ENCODE measurements at places on chromosomes 5 and 9.
A peak's percentile ranks its signal among the peaks of the same experiment; 100 is the strongest.

DNA sequence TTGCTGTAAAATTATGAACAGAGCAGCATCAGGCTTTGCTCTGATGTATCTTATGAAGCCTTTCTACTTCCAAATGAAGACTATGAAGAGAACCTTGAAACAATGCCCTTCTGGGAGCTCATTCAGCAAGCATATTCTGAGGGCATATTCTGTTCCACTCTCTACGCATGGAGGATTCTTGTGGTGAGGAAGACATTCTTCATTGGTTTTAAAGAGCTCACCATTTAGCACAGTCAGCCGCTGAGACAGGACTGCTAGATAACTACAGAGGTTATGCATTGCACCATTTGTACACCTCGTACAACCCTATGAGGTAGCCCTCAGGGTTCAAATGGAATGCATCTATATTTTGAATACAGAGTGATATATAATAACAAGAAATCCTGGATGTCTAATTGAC is 61.0 kb downstream of the INVS start:
- no peak for DNase-seq

GRCh38 chr5:133485468-133485867 is 126.9 kb downstream of the FSTL4 start:
- no peak for DNase-seq

DNA sequence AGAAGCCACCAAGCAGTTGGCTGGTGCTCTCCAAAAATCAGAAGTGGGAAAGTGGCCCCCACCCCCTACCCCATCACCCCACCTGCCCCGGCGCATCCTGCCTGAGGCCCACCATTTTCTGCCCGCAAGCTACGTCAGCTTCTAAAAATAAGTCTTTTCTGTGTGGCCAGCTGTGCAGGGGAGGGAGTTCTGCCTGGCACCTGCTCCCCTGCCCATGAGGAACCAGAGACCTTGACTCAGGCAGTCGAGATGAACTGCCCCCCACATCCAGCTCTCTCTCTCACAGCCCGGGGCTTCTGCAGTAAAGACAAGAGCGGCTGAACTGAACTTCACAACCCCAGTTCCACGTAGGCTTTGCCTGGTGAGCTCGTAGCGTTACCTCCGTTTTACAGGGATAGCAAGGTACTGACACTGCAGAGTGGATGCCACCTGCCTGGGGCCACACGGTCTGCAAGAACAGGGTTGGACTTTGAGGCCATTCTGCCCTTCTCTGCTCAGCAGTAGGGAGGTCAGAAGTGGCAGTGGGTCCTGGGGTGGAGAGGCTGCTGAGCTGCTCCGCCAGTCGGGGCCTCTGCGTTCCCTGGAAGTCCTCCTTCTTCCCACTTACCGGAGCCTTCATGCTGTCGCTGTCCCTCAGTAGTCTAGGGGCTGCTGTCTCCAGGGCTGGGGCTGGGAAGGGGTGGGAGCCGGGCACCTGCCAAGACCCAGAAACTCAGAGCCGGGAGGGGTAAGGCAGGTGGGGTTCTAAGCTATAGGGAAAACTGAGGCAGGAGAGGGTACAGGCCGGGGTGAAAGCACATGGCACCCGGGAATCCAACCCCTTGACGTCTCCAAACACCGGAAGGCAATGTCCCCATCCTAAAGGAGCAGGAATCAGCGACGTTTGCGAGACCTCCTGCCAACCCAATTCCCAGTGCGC is 781 bp downstream of the ST6GALNAC4 start:
- DNase-seq: peak; percentile 43

DNA sequence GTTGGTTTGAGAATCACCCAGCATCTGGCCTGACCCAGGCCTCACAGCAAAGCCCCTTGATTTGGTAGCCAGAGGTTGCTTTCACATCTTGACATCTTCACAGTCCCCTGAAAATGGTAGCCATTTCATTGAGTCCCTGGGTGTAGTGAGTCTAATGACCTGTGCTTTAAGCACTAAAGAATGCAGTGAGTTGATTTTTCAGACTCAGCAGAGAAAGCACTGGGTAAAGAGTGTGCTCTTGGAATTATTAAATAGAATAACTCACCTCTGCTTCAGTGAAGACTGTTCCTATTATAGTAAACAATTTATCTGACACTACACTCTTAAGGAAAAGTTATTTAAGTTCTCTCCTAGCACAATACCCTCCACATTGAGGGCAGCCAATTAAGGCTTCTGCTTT is 56.2 kb downstream of the PTCD2 start:
- no peak for DNase-seq

DNA sequence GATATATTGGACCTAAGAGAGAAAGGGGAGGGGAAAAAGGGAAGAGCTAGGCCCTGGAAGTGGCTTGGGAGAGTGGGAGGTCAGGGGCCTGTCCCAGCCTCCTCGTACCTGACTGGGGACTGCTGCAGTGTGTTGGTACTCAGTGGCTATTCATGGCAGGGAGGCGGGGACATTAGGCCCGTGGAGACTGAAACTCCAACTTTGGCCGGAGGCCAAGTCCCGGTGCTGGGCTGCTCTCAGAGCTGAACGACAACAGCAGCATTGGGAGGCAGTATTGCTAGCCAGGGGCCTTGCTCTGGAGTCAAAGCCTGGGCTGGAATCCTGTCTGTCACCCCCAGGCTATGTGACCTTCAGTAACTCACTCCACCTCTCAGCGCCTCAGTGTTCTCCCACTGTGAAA is 37.8 kb downstream of the NEURL1B start:
- peak; percentile 42 for DNase-seq

- no peak for DNase-seq
These were observed 45.8 kb upstream of the ERBIN start for GRCh38 chr5:65880496-65881072.

- DNase-seq: peak; percentile 18
These were observed 79.6 kb downstream of the TLR4 start for GRCh38 chr9:117783828-117784227.

DNA sequence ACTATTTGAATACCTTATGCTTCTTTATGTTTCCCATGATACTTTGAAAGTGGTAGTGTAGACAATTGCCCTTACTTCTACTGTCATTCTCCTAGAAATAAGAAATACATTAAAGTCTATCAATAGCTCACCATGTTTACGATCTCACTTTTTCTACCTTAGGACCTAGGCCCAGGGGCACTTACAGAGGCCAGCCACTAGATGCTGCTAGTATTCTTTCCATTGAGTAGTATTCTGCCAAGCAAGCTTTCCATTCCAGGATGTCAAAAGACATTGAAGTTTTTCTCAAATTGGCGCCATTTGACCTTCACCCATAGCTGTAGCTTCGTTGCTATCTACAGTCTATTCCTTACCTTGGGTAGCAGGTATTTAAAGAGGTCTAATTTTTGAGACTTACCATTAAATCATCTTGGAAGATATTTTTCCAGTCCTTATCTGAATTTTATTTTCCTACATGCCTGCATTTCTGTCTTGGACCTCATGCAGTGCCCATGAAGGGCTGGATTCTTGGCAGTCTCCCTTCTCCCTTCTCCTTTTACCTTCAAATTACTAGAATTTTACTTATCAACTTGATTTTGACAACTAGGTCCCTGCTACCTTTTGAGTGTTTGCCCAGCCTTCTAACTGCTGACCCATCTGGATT is 246.0 kb upstream of the NUDT12 start:
- DNase-seq: peak; percentile 81

GRCh38 chr5:126335886-126336285 is 87.3 kb upstream of the GRAMD2B start:
- DNase-seq: no peak

DNA sequence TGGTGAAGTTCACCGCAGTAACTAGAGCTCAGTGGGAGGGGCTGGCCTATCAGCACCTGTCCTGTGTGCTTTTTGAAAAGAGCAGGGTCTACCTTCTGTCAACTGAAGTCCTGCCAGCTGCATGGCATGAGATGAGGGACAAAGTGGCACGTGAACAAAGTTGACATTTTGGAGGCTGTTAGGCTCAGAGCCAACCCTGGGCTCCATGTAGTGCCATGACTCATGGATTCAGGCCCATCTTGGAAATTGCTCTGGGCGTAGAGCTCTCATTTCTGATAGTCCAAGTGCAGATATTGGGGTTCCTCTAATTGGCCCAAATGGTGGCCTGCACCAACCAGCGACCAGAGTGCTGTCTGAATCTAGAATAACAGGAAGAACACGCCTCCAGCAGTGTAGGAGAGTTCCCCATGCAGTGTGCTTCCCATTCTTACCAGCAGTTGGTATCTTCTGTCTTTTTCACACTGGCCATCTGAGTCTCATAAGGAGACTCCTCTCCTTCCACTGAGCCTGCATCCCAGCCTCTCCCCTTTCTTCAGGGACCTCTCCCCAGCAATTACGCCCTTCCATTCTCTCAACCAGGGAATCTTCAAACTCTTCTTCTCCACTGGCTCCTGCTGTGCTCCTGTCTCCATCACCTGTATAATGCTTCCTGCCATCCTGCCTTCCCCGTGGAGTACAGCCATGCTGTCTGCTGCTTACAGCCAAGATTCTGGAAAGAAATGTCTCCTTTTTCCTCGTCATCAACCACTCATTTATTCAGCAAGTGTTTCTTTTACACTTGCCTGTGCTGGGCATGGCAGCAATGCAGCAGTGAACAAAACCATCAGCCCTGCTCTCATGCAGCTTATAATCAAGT is 30.4 kb downstream of the IRF1 start:
- no peak for DNase-seq

GRCh38 chr9:126411225-126411947 is 84.8 kb downstream of the MVB12B start:
- no peak for DNase-seq

- peak; percentile 34 for DNase-seq
These were observed 101.6 kb upstream of the SSBP2 start for GRCh38 chr5:81852291-81853029.

DNA sequence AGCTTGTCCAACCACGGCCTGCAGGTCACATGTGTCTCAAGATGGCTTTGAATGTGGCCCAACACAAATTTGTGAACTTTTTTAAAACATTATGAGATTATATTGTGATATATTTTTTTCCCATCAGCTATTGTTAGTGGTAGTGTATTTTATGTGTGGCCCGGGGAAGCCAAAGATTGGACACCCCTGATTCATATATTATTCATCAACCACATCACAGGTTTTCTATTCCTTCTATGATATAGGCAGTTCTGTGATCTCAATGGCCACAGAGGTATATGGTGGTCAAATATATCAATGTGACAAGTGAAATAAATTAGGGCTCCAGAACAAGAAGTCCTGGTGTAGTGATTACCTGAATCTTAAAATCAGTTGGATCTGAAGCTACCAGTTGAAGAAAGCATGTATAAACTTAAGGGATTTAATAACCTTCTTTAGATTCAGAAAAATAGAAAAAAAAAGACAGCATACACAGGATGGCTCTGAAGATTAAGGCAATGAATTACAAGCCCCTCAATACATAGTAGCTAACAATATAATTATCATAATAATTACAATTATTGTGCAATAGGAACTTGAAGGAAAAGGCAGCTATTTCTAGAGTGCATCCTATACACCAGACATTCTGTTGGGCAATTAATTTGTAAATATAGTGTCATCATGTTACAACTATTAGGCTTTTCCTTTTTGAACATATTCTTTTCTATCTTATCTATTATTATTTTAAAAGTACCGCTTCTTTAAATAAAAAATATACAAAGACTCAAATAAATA is 530.4 kb upstream of the PTPRD start:
- DNase-seq: no peak

DNA sequence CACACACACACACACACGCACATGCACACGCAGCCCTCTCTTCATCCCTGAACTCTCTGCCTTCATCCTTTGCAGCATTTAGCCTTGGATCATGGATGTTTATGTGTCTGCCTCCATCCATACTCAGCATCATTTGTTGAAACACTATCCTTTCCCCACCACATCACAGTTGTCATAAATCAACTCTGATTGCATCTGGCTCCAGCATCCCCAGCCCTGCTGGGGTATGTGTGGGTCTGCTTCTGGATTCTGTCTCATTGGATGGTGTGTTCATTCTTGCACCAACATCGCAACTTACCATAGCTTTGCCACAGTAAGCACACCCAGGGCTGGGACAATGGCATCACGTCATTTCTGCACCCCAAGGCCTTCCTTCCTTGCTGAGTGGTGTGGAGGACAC is 175.4 kb downstream of the RGS3 start:
- no peak for DNase-seq

DNA sequence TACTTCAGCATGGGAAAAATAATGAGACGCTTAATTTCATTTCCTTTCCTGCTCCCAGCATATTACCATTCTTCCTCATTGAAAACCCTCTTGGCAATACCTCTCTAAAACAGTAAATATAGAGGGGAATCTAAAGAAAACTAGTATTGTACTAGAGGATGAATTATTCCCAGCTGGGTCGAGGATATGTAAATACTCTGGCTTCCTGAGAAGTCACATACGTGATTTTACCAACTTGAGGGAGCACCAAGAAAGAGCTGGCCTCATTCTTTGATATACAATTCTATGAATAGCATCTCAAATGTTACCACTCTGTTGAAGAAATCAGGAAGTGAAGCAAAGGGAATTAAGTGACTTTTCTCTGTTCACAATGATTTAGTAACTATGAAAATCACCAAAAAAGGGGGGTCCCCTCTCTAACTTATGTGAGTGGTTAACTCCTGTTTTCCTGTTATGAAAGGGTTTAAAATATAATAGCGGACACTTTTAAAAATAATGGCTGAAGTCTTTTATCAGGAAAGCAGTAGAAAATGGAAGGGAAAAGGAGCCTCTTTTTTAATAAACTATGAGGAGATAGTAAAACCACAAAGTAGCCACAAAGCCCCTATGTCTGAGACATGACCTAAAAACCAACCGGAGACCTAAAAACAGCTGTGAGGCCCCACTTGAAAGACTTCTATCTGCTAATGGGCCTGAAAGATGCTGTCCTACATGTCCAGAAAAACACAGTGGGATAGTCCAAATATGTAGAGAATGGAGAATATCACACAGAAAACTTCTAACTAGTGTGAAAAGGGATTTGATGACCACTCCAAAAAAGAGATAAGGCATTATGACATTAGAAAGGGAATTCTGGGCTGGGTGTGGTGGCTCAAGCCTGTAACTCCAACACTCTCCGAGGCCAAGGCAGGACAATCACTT is 42.6 kb downstream of the LPAR1 start:
- no peak for DNase-seq

DNA sequence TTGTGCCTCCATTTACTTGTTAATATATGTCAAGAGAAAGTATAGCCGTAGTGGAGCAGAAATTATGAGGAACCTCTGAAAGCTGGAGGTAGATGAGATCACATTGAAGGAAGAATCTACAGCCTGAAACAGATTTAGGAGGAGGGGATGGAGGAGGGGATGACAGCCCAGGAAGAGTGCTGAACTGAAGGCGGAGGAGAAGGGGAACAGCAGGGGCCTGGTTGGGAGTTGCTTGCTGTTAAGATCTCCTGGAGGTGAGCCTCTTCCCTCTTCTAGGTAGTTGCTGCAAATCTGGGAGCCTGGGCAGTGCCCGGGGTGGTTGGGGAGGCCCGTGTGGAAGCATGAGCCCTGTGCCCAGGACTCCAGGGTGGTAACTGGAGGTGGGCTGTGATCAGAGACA is 111.8 kb upstream of the SEMA6A start:
- no peak for DNase-seq

DNA sequence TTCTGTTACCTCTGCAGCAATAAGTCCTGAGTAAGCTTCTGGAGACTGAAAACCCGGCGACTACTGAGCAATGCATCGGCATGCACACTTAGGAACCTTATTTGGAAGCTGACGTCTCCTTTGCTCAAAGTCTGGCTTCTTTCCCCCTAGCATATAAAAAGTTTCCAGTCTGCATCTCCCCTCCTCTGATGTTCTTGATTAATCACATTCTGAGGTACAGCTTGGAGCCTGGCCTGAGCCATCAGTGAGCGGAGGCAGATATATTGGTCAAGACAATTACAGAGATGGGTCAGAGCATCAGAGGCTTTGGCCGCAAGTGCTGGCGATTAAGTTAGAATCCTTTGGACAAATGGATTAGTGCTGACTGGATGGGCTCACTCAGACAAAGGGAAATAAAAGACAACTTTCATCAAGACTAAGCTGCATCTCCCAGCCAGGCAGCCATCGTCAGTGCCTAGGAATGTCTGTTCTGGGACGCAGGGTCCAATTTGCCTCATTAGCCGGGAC is 140.7 kb downstream of the MTX3 start:
- no peak for DNase-seq
